Frontal cortex (tissue), 4 donors: ENCODE measurements at places on chromosomes 6 and 20. TPM values are rescaled to one million over a fixed set of nuclear protein-coding genes. Genes with fewer than 3 reads are reported as not detected.
A peak's percentile ranks its signal among the peaks of the same experiment; 100 is the strongest.

- DNase-seq = peak; percentile 44
Observed at GRCh38 chr20:17873410-17874270, 95.0 kb downstream of the SNX5 start.

DNA sequence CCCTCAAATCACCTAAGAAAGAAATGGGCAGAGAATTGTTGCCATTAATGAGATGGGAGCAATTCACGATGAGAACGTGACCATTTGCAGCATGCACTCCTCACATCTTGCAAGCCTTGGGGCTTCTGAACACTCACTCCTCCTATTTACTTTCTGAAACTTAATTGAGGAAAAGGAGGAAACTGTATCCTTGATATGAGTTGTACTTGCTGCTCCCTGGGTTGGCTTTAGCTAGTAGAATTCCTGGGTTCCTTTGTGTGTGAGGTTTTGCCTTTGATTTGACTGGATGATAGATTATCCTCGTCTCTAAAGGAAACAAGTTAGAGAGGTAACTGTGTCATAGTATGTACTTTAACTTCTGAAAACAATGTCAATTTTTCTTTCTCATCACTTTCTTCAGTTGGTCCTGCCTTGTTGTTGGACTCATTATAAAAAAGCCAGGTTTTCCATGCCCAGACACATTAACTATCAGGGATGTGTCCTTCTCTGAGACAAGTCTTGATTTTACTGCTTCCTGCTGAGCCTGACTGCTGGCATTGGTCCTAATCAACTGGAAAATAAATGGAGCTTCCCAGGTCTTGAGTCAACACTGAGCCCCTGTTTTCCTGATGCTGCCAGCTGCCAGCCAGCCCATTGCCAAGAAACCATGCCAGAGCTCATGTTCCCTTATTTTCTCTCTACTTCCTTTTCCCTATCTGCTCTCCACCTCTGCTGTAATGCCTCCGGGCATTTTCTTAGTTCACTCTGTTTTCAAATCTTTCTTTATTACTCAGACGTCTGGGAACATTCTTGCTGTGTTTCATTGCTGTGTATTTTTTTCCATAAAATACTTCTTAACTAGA, 6.0 kb upstream of the MRAP2 start:
- DNase-seq = no peak

GRCh38 chr6:41939848-41940758, 1.5 kb downstream of the CCND3 start:
- DNase-seq = no peak

DNA sequence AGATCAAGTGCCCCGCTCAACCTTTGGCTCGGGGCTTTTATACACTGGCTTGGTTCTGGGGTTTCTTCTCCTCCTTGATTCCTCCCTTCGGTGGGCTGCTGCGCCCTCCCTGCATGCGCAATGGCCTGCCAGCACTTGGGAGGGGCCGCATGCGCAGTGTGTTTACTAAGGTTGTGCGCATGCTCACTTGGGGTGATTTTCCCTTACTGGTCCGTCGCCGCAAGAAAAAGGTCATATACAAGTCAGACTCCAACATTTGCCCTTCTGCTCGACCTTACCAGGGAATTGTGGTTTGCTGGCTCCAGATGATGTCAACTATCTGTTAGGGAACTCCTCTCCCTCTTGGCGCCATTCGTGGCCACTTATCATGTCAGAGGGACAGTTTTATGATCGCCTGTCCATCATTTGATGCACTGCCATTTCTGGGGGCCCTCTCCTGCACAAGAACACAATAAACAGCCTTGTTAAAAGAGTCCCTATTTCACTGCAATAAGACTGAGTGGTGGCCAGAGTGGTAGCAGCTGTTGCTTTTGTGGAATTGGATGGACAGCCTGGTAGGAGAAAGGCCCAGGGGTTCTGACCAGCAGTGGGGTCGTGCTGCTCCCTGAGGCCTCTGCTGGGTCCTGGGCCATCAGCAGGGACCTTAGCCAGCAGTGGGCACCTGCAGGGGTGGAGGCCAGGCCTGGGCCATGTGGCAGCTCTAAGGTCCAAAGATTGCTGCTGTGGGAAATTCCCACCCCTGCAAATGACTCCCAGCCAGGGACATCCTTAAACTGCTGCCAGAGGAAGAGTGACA, 2.8 kb upstream of the LBP start:
- DNase-seq = no peak

- no peak for DNase-seq
Observed at GRCh38 chr6:20312606-20313005, 89.1 kb upstream of the E2F3 start.

DNA sequence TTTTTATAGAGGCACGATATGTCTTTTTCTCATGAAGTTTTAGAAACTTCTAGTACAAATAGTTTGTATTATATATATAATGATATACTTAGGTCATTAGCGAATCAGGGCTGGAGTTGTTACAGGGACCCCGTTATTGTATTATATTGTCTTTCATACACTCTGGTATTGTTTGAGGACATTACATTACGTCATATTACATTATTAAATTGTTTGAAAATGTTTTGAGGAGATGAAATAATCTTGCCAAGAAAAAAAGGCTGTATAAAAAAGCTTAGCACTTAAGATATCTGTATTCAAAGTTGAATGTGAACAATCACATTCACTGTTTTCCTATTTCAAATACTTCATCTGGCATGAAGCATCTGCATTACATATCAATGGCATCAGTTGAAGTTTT, 239.6 kb upstream of the ASCC3 start:
- DNase-seq = no peak

- no peak for DNase-seq
Observed at GRCh38 chr6:106192824-106193223, 106.7 kb downstream of the PRDM1 start.

DNA sequence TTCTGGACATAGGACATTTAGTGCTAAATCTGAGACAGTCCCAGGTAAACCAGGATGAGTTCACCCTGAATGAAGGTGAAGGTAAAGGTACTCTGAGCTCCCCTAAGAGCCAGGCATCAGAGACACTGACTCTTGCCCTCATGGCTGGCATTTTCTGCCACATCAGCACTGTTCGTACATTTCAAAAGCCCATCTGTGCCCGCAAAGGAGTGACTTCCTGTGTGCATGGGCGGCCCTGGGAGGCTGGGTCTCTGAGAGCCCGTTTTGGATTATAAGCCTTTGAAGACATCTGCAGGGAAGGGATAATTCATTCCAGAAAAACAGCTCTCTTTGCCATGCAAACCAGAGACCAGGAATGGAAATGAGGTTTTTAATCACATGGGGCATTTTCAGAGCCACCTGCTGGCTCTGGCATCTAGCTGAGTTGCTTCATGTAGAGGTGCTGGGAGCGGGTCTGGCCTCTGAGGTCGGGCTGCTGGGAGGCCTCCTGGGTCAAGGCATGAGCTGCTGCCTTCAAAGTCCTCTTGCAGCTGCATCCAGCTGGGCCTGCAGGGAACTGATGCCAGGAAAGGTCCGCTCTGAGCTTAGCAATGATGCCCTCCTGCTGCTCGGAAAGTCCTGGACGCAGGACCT, 348.3 kb downstream of the DHX35 start:
- no peak for DNase-seq

DNA sequence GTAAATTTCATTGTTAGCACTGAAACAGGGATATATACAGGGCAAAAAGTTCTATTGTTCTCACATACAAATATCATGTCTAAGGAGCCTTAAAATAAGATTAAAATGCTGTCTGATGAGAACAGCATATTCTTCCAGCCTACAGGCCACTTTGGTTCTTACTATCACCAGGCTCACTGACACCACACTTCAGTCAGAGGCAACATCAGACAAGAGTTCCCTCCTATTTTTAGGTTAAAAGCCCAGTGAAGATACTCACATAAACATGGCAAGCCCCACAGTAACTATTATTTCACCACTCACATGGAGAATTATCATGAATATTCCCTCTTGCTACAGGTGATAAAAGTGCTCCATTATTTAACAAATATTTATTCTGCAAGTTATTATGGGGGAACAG, 175.8 kb downstream of the ISM1 start:
- no peak for DNase-seq

DNA sequence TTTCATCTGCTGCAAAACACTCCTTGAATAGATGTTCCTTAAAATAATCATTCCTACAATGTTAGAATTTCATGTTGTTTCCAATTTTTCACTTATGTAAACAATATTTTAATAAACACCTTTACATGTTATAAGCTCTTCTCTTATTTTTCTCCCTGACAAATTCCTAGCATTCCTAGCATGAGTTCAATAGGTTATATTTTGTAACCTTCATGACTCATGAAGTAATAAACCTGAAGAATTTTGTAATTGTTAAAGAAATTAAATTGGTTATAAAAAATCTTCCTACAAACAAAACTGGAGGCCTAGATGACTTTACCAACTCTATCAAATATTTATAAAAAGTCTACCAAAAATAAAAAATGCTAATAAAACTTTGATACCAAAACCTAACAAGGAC, 66.3 kb downstream of the NT5E start:
- no peak for DNase-seq

GRCh38 chr6:150336708-150337107, 32.1 kb upstream of the IYD start:
- DNase-seq = no peak

DNA sequence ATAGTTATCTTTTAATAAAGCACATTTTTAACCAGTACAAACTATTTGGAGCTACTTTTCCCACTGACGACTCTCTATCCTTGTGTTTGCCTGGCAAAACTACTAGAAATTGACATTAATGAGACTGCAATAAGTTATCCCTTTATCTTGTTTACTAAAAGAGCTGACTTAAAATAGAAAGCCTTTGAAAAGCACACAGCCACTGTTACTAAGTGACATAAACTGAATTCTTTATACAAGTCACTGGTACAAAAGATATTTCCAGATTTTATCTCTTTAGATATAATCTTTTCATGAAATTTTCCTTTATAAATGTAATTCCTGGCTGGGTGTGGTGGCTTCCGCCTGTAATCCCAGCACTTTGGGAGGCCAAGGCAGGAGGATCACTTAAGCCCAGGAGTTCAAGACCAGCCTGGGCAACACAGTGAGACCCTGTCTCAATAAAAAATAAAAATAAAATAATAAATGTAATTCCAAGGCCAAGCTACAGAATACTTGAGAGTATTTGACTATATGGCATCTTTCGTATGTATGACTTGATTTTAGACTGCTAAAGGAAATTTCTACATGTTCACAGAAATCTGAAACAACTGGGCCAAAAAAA, 9.5 kb downstream of the MBOAT1 start:
- DNase-seq = no peak

DNA sequence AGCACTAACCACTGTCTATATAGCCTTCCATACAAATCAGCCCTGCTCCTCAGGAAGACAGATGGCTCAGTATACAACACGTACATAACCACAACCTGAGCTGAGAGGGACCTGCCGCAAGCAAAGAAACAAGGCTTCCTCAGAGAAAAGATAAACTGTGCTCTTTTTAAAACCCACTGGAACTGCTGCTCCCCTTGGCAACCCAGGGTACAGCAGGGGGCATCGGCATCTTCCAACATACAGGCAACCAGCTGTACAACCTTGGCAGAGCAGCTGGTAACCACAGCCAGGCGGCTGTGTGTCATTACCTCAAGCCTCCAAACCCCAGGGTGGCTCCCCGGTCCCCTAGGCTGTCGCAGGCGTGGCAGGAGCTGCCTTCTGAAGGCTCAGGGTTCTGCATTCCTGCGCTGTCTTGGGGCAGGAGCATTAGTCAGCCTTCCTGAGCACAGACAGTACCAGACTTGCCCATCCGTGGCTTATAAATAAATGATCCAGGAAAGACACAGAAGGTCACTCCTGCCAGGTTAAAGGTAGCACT, 249.5 kb downstream of the ADGRG6 start:
- DNase-seq = no peak

DNA sequence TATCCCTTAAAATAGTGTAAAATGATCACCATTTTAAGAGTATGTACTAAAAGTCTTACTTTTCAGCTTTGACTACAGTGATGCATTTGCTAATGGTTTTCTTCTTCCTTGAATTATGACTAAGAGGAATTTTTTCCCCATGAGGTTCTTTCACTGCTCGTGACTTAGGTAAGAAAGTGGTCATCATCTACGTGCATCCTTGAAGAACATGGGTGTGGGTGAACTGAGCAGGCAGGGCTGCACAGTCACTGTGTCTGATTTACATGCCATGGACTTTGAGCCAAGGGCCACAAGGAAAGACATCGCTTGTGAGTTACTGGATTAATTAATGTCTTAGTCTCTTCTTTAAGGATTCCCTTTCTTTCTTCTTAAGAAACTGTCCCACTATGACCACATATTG, 33.3 kb downstream of the NQO2 start:
- DNase-seq = no peak

DNA sequence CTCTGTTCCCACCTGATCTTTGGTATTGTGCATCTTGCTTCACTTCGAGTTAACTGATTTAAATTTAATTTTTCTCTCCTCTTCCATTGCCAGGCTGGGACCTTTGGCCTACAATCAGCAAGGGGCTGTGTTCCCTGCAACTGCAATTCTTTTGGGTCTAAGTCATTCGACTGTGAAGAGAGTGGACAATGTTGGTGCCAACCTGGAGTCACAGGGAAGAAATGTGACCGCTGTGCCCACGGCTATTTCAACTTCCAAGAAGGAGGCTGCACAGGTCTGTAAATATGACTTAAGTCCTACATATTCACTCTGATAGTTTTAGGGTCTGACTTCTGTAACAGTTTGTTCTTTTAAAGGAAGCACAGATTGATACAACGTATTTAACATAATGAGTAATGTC, 412.4 kb downstream of the ARHGAP18 start:
- DNase-seq = no peak

- DNase-seq = no peak
Observed at GRCh38 chr6:114194362-114195026, 148.3 kb downstream of the HS3ST5 start.

GRCh38 chr20:41259309-41259708, 58.2 kb downstream of the ZHX3 start:
- no peak for DNase-seq

DNA sequence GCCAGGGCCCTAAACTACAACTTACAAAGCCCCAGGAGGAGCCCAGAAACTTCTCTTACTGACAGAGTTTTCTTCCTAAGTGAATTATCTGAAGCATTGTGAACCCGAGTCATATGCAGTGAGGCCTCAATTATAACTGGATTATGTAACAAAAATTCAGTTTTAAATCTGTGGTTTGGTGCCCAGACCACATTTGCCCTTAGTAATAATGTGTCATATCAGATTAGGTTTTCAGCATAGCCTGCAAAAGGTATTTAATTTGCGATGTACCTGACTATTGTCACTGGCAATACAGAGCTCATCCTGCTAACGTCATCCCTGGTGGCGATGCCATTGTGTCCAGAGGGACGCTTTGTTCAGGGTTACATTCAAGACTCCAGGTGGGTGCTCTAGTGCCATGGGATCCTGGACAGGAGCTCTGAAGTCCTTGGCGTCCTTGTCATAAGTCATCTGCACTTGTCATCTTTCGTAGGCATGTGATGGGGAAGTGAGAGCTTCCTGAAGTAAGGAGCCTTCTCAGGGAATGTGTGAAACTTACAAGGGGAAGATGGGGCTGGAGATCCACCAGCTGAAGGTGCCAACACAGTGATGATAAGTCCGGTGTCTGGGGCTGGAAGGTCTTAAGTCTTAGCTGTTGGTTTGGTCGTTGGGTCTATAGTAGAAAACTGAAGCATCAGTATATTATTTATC, 65.1 kb downstream of the HIVEP1 start:
- DNase-seq = no peak

SYNGAP1 gene
- total RNA-seq = 35.1 TPM

OR2H1 gene
- under 0.01 TPM for total RNA-seq

SLC22A2 gene
- 0.82 TPM for total RNA-seq

FAM210B gene
- 15.5 TPM for total RNA-seq

XKR7 gene
- 9.8 TPM for total RNA-seq

HS3ST5 gene
- total RNA-seq = 13.9 TPM

ZBTB12 gene
- total RNA-seq = 25.7 TPM
